ENCODE measurements at places on chromosomes 4 and X. TPM values are rescaled to one million over a fixed set of nuclear protein-coding genes. Genes with fewer than 3 reads are reported as not detected.
A peak's percentile ranks its signal among the peaks of the same experiment; 100 is the strongest.

The BBS12 gene
- 3.8 TPM for total RNA-seq

The ELK1 gene
- total RNA-seq = 30.7 TPM

GRCh38 chr4:138051157-138051556, 191.0 kb downstream of the SLC7A11 start:
- H3K4me3 ChIP-seq = no peak overlapping the region
- DNase-seq = no peak
- no peaks in the 10 kb centered on the region for H3K27me3 ChIP-seq

GRCh38 chr4:36290641-36291040, 9.2 kb downstream of the DTHD1 start:
- no peaks in the 10 kb centered on the region for H3K36me3 ChIP-seq
- no peaks in the 10 kb centered on the region for H3K4me1 ChIP-seq
- no peak overlapping the region for H3K27ac ChIP-seq

DNA sequence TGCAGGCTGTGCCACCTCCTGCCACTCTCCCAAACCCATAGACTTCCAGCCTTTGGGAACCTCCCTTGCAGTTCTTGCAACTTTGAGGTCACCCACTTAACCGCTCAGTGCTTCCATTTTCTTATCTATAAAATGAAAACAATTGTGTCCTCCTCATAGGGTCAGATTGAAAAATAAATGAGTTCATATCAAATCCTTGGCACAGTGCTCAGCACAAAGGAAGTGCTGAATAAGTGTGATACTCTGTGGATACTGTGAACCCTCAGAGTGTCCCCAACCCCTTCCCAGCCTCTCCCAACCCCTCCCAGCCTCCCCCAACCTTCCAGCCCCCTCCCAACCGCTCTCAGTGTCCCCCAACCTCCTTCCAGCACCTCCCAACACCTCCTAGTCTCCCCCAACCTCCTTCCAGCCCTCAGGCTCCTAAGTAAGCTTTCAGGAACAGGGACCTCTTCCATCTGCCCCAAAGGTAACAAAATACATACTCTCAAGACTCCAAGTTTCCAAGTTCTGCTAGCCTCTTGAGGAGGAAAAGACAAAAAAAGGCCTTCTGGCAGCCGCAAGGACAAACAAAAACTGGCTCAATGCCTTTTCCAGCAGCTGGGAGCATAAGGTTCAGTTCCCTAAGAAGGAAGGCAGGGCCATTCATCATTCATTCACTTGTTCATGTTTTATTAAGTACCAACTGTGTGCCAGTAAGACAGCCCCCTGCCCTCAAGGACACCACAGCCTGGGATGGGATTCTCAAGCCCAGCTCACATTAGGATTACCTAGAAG, 46.1 kb upstream of the LGI2 start:
- no peaks in the 10 kb centered on the region for H3K36me3 ChIP-seq
- peaks cover 15% of the 10 kb centered on the region for H3K27me3 ChIP-seq
- no peak for DNase-seq
- no peak overlapping the region for H3K27ac ChIP-seq

DNA sequence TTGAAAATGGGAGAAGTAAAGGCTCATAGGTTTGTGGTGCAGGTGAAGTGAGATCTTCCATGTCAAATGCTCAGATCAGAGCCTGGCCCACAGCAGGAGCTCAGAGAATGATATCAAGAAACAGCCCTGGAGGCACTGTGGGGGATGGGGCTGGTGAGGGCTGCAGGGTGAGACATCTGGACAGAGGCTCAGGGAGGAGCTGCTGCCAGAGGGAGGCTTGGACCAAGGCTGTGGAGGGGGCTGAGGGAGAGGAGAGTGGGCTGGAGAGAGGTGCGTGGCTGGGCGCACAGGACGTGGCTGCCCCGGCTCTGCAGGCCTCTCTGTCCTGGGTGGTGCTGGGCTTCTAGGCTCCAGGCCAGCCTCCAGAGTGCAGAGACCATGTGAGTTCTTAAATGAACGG, 5.6 kb downstream of the SORCS2 start:
- peaks cover 14% of the 10 kb centered on the region for H3K27me3 ChIP-seq
- peaks cover 47% of the 10 kb centered on the region for H3K4me1 ChIP-seq
- H3K36me3 ChIP-seq = no peaks in the 10 kb centered on the region
- no peak overlapping the region for H3K4me3 ChIP-seq

DNA sequence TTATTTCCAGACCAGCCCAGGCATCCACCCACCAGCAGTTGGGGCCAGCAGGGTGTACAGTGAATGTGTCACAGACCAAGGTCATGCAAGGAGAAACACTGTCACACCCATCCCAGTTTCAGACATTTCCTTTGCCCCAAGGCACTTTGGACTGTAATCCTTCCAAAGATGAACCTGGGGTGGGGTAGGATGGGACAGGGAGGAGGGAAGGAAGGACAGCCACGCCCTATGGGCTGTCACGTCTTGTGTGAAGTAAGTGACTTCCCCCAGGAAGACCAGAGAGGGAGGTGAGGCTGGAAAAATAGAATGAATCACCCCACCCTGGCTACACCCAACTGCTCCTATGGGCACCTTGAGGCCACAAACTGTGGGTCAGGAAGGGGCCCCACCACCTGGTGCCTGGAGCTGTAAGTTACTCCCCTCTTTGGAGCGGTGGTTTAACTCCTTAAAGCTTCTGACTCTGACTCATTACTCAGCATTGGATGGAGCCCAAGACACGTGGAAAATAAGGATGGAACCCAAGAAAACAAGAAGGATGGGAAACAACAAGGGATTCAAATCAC, 349.9 kb upstream of the KLF3 start:
- H3K27me3 ChIP-seq = no peaks in the 10 kb centered on the region
- H3K4me3 ChIP-seq = peak overlapping the region; percentile 26
- no peaks in the 10 kb centered on the region for H3K36me3 ChIP-seq
- no peak for DNase-seq
- H3K27ac ChIP-seq = peak overlapping the region; percentile 76
- H3K4me1 ChIP-seq = peaks cover 12% of the 10 kb centered on the region

DNA sequence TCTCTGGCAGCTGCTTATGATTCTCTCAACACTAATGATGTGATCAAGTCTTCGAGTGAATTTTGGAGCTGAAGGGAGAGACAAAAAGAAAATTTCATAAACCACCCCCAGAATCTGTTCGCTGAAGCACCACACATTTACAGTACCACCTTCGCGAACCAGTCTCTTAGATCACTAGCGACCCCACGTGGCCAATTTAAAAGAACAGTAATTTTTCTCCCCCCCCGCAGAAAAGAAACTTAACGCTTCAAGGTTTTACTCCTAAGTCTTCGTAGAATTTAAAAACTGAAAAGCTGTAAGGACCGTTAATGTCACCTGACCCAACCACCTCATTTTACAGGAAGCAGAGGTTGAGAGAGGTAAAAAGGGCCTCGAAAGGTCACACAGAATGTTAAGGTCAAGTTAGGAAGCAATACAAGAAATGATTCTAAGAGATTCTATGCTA, 187.5 kb downstream of the QDPR start:
- H3K27ac ChIP-seq = no peak overlapping the region
- peak overlapping the region; percentile 25 for H3K4me3 ChIP-seq
- no peak for DNase-seq

GRCh38 chr4:130422261-130422660, 1326.3 kb downstream of the C4orf33 start:
- H3K4me3 ChIP-seq = no peak overlapping the region
- no peaks in the 10 kb centered on the region for H3K4me1 ChIP-seq
- no peak for DNase-seq
- no peaks in the 10 kb centered on the region for H3K27me3 ChIP-seq
- no peak overlapping the region for H3K27ac ChIP-seq
- H3K36me3 ChIP-seq = no peaks in the 10 kb centered on the region

DNA sequence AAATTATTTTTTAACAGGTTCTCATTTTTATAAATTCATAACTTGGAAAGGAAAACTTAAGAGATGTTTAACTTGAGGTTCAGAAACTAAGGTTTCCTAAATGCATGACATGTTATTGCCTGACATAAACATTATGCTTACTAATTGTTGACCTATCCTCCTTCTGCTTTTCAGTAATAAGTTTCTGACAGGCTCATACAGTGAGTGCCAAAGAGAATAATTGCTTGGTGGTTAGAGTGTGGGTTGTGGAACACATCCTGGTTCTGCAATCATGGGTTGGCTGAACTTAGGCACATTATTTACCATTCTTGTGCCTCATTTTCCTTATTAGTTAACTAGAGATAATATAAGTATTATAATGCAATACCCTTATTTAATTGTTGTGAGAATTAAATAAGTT, 56.5 kb downstream of the BMPR1B start:
- H3K27me3 ChIP-seq = no peaks in the 10 kb centered on the region
- H3K36me3 ChIP-seq = no peaks in the 10 kb centered on the region
- no peaks in the 10 kb centered on the region for H3K4me1 ChIP-seq
- H3K27ac ChIP-seq = no peak overlapping the region
- no peak overlapping the region for H3K4me3 ChIP-seq
- DNase-seq = no peak

DNA sequence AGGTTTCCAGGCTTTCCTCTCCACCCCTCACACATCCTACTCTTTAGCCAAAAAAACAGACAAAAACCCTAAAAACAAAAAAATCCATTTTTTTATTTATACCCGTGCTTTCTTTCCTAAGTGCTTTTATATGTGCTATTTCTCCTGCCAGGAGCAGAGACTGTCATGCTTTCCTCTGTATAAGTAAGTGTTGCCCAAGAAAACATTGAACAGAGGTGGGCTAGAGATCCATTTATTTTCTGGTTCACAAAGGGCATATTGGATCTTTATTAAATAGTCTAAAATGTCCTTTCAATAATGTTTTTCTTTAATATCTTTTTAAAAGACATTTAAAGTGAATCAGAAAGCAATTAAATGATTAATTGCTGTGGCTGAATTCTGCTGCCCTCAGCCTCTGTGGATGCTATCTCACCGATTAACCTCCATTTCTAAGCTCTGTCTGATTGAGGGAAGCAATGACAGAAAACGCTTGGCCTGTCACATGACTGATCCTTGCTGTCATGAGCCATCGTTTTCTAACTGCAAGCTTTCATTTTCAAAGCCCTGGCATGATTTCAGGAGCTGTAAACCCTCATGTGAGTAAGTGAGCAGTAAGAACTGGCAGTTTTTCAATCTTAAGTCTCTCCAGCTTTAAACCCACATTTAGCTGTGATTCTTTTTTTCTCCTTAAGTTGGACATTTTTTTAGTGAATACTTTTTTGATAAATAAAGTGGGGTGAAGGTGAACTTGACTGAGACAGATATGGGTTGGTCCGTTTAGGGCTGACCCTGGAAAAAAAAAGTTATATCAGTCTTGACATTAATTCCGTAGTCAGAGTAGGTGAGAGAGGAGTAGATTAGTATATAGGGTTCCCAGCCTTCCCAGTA, 180.7 kb upstream of the PGRMC2 start:
- no peaks in the 10 kb centered on the region for H3K4me1 ChIP-seq
- no peak overlapping the region for H3K4me3 ChIP-seq
- DNase-seq = no peak
- no peaks in the 10 kb centered on the region for H3K36me3 ChIP-seq

GRCh38 chr4:57320849-57321248, 210.7 kb upstream of the IGFBP7 start:
- no peak overlapping the region for H3K4me3 ChIP-seq
- H3K4me1 ChIP-seq = peaks cover 9% of the 10 kb centered on the region
- no peak overlapping the region for H3K27ac ChIP-seq

DNA sequence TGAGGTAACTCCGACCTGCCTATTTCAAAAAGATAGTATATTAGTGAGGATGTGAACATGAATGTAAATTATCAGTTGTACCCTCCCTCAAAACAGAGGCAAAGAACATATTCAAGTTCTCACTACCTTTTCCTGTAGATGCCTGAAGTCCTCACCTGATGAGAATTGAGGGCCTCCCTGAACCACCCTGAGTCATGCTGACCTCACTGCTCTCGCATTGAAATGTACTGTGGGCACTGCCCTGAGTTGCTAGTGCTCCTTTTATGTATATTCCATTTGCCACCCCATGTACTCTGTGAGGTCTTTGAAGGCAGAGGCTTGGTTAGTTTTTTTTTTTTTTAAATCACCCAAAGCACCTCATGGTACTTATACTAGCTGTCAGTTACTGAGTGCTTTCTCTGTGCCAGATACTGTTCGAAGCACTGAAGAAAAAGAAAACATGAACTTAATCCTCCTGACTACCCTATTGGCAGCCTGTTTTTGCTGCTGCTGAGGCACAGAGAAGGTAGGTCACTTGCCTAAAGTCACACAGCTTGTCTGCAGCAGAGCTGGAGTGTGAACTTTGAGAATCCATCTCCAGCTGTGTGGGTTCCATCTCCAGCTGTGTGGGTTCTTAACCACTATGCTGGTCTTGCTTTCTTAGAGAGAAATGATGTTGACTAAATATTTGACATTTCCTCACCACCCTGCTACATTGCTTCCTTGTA, 253.1 kb upstream of the GPC4 start:
- peaks cover 28% of the 10 kb centered on the region for H3K4me1 ChIP-seq
- H3K27me3 ChIP-seq = peaks cover 3% of the 10 kb centered on the region
- no peak for DNase-seq
- no peak overlapping the region for H3K4me3 ChIP-seq

The CENPVL3 gene
- total RNA-seq = 2.9 TPM

The LRIT3 gene
- total RNA-seq = not detected

The CTAG2 gene
- not detected for total RNA-seq

GRCh38 chrX:1860936-1861594, 246.2 kb downstream of the ASMT start:
- H3K27ac ChIP-seq = no peak overlapping the region
- no peaks in the 10 kb centered on the region for H3K36me3 ChIP-seq
- peaks cover 4% of the 10 kb centered on the region for H3K27me3 ChIP-seq
- DNase-seq = no peak
- no peak overlapping the region for H3K4me3 ChIP-seq
- H3K4me1 ChIP-seq = no peaks in the 10 kb centered on the region

The SATL1 gene
- 0.31 TPM for total RNA-seq

The JADE1 gene
- total RNA-seq = 18.5 TPM

DNA sequence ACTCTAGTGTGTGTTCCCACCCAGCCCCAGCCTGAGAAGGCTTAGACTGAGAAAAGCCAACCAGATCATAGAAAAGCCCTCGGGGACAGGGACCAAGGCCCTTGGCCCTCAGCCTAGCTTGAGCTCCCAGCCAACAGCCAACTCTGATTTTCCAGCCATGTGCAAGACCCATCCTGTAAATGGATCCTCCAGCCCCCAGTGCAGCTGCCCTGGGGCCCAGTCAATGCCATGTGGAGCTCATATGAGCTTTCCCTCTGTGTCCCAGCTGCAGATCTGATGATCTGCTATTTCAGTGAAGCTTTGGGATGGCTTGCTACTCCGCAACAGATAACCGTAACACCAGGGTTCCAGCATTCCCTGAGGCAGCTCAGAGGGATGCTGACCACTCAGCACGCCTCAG, 40.5 kb upstream of the CDKN2AIP start:
- H3K36me3 ChIP-seq = no peaks in the 10 kb centered on the region
- peaks cover 15% of the 10 kb centered on the region for H3K4me1 ChIP-seq
- H3K27me3 ChIP-seq = peaks cover 7% of the 10 kb centered on the region
- DNase-seq = no peak
- H3K4me3 ChIP-seq = no peak overlapping the region

DNA sequence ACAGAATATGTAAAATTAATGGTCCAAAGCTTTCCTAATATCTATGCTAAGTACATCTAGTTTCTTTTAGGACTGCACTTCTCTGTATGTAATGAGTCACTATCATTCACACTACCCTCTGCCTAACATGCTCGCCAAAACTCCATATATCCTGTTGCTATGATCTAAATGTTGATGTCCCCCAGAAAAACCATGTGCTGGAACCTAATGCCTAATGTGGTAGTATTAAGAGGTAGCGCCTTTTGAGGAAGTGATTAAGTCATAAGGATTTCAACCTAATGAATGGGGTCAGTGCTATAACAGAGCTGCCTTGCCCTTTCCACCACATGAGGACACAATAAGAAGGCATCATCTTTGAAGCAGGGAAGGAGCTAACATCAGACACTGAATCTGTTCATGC, 34.9 kb upstream of the NFKB1 start:
- DNase-seq = no peak
- H3K4me1 ChIP-seq = no peaks in the 10 kb centered on the region
- no peak overlapping the region for H3K27ac ChIP-seq
- H3K4me3 ChIP-seq = no peak overlapping the region

The ARMCX5 gene
- total RNA-seq = 16.0 TPM

The GAB3 gene
- total RNA-seq = 0.19 TPM
